ENCODE measurements at places on chromosomes 12 and 14.

GRCh38 chr12:129704232-129704830, 199.5 kb downstream of the TMEM132D start:
- no peak for DNase-seq

- no peak for DNase-seq
Observed at GRCh38 chr14:76957224-76957891, 71.2 kb downstream of the IRF2BPL start.

GRCh38 chr14:85438481-85438942, 91.4 kb upstream of the FLRT2 start:
- DNase-seq, result no peak

GRCh38 chr14:60975551-60975950, 5.3 kb downstream of the TRMT5 start:
- DNase-seq, result no peak

DNA sequence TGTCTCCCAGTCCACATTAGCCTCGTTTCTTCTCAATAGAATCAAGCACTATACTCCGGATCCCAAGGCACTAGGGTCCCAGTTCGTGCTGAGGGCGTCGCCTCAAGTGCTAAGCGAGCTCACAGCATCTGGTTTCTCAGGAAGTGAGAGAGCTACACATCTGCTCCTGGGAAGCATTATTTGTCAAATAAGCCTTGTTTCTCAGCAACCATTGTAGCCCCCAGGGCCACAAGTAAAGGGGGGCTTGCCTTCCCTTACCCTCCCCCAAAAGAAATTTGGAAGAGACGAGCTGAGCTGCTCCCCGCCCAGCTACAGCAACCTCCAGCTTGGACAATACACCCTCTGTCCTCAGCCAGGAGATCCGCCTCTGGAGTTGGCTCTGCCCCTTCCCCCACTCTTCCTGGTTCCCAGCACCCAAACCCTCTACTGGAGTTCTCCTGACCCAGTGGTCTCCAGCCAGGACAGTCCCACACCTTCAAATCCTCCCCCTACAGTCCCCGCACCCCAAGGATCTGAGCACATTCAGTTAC, 5.7 kb upstream of the TNS2 start:
- DNase-seq, result no peak

DNA sequence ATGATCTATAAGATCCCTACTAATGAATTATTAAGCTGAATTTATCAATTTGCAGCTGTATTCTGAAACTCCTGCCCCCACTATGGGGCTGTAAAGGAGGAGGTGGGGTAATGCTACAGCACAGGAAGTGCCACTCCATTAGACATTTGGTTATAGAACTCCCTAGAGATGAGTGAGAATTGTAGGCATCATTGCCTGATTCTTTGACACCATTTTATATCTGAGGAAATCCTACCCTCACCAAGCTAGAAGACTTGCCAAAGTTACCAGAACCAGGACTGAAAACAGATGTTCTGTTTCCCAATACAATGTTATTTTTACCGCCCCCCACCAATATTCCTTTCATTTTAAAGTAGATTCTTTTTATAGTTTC, 182.4 kb downstream of the EGLN3 start:
- DNase-seq, result no peak

Data from stimulated activated CD4-positive, alpha-beta T cell treated with anti-CD3 and anti-CD28 coated beads, TNF-alpha, amount 100 ng/mL, for 4 hours (primary cell).